Body of pancreas (tissue), 4 donors: ENCODE measurements at places on chromosomes 7 and 10.

DNA sequence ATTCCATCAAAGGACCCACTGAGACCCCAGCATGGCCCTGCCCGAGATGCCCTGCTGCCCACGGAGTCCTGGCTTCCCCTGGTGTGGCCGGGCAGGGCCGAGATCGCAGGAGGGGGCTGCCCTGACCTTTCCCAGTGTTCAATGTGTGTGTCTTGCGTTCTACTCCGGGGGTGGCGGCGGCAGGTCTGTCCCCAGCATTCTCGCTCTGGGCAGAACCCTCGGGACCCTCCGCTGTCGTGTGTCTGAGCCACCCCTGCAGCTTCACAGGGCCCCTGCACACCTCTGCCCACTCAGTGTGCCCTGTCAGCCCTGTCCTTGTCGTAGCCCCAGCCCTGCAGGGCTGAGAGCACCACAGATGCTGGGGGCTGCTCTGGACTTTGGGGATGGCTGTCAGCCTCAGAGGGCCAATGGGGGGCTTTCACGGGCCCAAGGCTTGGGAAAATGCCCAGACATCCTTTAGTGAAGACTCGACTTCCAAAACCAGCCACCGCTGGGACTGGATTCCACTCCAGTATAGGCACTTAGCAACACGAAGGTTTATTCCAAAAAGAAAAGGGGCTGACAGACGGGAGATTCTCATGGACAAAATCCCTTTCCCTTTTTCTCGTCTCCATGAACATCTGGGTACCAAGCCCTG, 30.0 kb upstream of the KNDC1 start:
- DNase-seq: peak; percentile 8

DNA sequence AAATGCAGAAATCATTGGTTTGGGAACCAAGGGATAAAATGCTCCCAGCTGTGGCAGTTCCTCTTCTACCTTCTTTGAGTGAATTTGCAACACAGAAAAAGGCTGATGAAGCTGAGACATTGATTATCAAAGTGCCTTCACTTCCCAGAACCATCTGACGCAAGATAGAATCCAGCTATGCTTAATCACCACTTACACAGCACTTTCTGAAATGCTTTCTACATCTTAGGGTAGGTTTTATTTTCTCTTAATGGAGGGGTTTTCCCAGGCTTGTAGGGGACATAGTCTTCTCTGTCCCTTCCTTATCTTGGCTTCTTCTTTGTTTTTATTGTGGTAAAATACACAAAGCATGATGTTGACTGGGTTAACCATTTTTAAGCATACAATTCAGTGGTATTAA, 332.6 kb upstream of the ZNF32 start:
- no peak for DNase-seq

DNA sequence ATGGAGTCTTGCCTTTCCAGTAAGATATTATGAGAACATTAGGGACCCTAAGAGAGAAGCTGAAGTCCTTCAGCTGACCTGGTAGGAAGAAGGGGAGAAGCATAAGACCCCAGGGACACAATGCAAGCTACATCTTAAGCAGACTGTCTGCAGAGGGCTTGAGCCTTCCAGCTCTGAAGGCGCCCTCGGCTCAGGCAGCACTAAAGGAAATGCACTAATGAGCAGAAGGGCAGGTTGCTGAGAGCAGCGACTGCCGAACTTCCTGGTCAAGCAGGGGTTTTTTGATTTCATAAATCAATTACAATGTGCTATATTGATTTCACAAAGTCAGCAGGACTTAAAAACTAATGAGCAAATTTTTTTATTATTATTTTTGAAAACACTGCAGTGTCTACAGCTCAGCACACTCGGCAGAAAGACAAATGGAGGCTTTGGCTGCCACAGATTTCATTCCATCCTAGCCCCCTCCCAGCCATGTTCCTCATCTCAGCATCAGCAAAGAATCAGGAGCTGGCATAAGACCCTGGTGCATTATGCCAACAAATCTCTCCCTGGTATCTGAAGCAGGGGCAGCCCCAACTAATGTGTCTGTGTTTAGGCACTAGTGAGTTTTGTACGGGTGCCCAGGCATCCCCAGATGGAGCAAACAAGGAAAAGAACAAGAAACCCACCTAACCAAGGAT, 57.1 kb downstream of the LRRTM3 start:
- DNase-seq: peak; percentile 13

DNA sequence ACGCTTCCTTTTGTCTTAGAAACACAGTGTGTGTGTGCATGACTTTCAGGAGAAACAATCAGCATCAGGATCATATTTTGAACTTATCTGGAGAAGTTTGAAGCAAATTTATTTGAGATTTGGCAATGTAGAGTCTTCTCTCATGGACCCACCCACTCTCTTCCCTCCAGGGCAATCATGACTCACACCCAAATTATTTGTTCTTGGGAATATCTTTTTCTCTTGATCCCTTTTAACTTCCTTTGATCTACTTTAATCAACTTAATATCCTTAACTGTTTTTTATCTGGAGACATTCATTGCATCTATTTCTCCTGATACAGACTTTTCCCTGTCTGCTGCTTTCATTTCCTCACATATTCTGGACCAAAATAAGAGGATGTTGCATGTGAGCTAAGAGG, 1174.3 kb downstream of the GATA3 start:
- no peak for DNase-seq

GRCh38 chr7:135102372-135102771, 45.5 kb upstream of the TMEM140 start:
- DNase-seq: no peak

DNA sequence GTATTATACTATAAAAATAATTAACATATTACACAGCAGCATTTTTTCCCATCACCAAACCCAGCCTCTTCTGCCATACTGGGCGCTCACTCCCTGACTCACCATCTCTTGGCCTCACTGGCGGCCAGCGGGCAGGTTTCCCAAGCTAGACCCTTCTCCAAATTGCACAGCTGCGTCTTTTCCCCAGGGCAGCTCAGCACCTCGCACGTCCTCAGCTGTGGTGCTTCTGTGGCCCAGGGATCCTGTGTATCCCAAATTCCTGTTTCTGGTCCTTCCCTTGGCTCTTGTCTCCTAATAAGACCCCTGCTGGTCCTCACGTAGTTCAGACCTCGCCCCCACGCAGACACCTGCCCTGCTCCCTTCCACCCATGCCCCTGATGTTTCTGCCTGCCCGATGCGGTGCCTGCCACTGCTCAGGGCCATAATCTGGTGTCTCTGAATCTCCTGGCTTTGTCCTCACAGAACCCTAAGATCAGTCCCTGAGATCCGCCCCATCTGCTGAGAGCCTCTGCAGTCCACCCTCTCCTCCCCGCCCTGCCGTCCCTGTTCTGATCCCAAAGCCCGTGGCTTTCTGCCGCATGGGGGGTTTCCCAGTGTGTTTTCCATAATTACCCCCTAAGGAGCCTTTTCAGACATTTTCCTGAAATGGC, 290.1 kb downstream of the TCERG1L start:
- peak; percentile 88 for DNase-seq

DNA sequence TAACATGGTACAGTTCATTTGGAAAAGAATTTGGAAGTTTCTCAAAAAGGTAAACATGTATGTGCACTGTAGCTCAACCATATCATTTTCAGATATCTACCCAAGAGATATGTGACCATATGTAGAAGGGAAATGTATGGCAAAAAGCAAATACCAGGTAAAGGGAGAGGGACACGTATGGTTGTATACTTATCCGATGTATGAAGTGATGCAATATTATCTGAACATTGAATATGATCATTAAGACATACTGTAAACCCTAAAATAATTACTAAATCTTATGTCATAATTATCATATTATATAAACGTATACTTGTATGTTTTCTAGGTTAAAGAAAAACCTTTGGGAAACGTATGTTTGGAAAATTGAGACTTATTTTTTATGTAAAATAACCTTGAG, 367.5 kb upstream of the KCND2 start:
- DNase-seq: no peak

- no peak for DNase-seq
These were observed 2.8 kb upstream of the GPRIN2 start for GRCh38 chr10:46559231-46559671.

DNA sequence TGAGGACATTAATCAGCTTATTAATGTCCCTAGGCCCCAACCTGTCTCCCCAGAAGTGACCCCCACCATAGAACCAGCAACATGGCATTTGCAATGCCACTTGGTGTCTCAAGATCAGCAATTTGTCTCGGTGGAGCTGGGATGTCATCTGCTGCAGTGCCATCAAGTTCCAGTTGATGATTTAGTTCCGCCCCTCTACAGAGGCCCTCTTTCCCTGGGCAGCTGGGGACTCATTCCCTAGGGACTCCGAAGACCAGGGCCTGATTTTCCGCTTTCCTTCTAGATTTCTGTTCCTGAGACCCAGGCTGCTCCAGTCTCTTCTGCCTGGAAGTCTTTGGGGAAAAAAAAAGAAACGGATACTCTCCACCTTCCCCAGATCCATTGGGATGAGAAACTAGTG, 122.5 kb upstream of the NANOS1 start:
- DNase-seq: no peak

DNA sequence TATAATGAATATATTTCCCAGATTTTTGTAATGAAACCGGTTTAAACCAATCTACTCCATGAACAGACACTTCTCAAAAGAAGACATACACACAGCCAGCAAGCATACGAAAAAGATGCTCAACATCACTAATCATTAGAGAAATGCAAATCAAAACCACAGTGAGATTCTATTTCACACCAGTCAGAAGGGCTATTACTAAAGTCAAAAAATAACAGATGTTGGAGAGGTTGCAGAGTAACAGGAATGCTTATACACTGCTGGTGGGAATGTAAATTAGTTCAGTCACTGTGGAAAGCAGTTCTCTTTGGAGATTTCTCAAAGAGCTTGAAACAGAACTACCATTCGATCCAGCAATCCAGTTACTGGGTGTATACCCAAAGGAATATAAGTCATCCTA, 240.7 kb downstream of the TSPAN12 start:
- no peak for DNase-seq

- DNase-seq: no peak
These were observed 195.4 kb downstream of the MGMT start for GRCh38 chr10:129662426-129662825.

GRCh38 chr10:29830531-29831512, 196.1 kb upstream of the SVIL start:
- no peak for DNase-seq

DNA sequence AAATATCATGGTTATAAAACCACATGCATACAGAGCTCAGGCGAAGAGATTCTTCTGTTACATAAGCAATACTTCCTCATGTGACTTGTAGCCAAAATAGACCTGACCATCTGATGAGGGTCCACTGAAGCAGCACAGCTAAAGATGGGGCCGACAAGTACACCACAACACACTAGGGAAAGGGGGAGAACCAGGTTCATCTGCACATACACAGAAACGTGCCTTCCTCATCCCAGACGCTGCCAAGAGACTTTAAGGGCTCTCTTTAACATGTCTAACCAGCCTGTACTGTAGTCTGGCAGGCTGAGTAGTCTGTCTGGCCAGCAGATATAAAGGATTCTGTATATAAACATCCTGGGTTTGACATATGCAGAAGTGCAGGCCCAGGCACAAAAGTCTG, 30.3 kb downstream of the ERCC6 start:
- no peak for DNase-seq

- no peak for DNase-seq
These were observed 562.9 kb upstream of the NRP1 start for GRCh38 chr10:33897291-33897752.

DNA sequence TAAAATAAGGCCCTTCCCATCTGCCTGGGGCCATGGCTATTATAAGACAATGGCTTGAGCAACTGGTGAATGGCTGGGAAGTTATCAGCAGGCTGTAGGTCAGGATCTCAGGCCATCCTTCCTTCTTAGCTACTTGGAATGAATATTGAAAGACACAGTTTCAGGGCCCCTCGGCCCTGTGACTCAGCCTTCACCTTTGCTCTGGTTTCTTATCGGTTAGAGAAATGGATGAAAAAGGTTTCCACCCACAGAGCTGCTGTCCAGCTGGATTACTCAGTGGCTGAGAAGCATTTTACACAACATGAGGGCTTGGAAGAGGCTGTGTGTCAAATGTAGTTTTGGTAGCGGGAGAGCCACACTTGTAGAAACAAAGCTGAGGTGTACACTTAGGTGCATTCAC, 9.4 kb downstream of the ACSL5 start:
- peak; percentile 15 for DNase-seq

GRCh38 chr7:95749515-95749914, 22.8 kb upstream of the DYNC1I1 start:
- no peak for DNase-seq

DNA sequence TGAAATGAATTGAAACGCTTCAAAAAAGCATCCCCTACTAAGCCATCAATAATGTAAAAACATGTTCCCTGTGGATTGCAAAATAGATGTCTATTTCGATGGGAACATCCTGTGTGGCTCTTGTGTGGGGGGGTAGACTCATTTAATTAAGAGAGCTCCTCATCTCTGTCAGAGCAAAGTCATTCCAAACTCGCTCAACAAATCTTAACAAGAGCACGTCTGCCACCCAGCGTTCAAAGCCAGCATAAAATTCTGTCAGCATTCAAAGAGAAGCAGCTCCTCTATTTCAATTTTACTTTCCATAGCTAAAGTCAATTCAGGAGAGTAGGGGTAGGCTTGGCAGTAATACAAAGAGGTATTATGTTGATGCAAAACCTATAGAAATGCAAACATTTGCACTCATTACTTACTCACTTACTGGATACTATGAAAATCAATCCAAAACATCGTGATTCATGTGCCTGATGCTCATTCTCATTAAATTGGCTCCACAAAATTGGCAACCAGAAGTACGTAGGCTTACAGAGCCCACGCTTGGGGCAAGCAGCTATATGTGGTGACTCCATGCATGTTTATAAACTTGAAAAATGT, 114.9 kb downstream of the IPMK start:
- peak; percentile 57 for DNase-seq

DNA sequence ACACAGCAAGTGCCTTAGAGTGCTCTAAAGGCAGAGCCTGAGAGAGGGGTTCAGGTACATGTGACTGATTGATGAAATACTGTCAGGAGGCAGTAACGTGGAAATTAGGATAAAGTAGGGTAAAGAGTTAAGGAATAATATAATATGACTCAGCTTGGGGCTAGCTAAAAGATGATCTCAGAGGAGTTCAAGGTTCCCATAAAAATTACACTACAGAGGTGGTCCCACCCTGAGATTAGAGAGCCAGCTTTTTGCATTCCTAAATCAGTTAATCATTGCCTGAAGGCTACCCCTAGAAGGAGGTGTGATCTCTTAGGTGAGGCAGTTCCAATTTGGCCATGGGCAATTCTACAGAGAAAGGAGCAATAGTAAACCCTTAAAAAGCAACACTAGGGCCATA, 5.8 kb downstream of the LIPJ start:
- DNase-seq: no peak
